ENCODE measurements at places on chromosomes 5 and 9. TPM values are rescaled to one million over a fixed set of nuclear protein-coding genes. Genes with fewer than 3 reads are reported as not detected.

Gene ELOVL7
- 5.4 TPM for polyA plus RNA-seq

GRCh38 chr9:1052365-1053281 lies 2.5 kb downstream of the DMRT2 start:
- no peak for DNase-seq

Gene RELL2
- polyA plus RNA-seq, result 20.8 TPM

Gene TMEM245
- polyA plus RNA-seq, result 9.3 TPM

- DNase-seq, result no peak
These were observed 146.9 kb downstream of the RORB start for GRCh38 chr9:74644023-74644422.

Gene CAMK2A
- polyA plus RNA-seq, result 0.39 TPM

DNA sequence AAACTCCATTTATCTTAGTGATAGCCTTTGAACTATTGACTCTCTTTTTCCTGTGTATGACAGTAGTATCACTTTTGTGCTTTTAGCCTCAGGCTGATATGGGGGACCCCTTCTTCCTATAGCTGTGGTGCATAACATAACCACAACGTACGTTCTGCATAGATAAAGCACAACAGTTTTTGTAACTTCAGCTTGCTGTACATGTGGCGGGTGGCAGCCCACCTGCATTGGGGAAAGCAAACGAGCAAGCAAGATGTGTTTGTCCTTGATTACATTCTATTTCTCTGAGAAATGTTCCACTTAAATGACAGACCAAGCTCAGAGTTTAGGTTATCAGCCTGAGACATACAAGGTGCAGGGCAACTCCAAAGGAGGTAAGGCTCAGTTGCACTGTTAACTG lies 309.4 kb downstream of the KDM4C start:
- peak; percentile 64 for DNase-seq

Gene WDR38
- polyA plus RNA-seq, result 0.30 TPM

- DNase-seq, result no peak
These were observed 31.1 kb downstream of the UBE2D2 start for GRCh38 chr5:139592289-139592688.

GRCh38 chr5:124000538-124000937 lies 488.6 kb downstream of the CSNK1G3 start:
- DNase-seq, result no peak

Gene C9orf72
- 38.1 TPM for polyA plus RNA-seq
